Kidney epithelial cell (primary cell): ENCODE measurements at places on chromosomes 6 and 20. TPM values are rescaled to one million over a fixed set of nuclear protein-coding genes. Genes with fewer than 3 reads are reported as not detected.

- no peak for DNase-seq
These were observed 266.4 kb downstream of the HAO1 start for GRCh38 chr20:7673841-7674240.

GRCh38 chr6:118280210-118280609, 267.9 kb upstream of the PLN start:
- DNase-seq, result peak; percentile 9

GRCh38 chr20:51500936-51501335, 41.6 kb downstream of the NFATC2 start:
- DNase-seq, result no peak

ELOVL2 gene
- total RNA-seq, result 0.27 and 0.84 TPM in 2 replicates

DNA sequence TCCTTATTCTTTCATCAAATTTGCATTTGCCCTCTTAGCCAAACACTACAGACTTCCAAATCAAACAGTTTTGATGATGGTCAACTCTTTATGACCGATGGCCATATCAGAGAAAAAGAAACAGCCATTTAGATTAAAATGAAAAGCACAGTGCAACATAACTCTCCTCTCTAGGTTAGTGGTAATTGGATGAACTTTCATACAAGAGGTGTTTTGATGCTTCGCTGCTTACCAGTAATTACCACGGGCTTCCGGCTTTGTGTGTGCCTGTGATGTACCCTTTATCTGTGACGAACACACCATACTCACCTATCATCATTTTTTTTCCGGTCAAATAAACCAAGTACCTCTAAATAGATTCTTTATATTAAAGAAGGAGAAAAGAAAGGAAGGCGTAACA, 181.8 kb downstream of the FOXA2 start:
- DNase-seq, result no peak

- no peak for DNase-seq
These were observed 93.5 kb upstream of the LOC128125822 start for GRCh38 chr6:63478734-63479133.

TAP2 gene
- total RNA-seq, result 22.5 and 22.7 TPM in 2 replicates
